Activated naive CD4-positive, alpha-beta T cell (primary cell): ENCODE measurements at places on chromosomes 7 and 10.

DNA sequence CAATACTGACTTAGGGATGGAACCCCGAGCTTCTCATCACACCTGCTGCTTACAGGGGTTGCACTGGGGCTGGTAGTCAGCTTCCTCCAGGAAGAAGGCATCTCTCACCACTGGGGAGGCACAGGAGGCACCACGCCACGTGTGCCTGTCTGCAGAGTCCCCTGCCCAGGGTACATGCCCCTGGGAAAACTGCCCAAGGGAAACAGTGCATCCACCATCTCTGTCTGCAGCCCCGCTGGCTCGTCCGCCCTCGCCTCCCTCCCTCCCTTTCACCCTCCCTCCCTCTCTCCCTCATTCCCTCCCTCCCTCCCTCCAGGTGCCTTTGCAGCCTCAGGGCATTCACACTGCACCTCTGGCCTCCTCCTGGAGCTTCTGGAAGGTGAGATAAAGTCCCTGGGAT is 101.1 kb downstream of the PTPRE start:
- DNase-seq: no peak

- DNase-seq: no peak
Observed at GRCh38 chr10:43753397-43754061, 104.8 kb upstream of the ZNF32 start.

- DNase-seq: no peak
Observed at GRCh38 chr10:132744839-132745238, 41.1 kb downstream of the NKX6-2 start.

DNA sequence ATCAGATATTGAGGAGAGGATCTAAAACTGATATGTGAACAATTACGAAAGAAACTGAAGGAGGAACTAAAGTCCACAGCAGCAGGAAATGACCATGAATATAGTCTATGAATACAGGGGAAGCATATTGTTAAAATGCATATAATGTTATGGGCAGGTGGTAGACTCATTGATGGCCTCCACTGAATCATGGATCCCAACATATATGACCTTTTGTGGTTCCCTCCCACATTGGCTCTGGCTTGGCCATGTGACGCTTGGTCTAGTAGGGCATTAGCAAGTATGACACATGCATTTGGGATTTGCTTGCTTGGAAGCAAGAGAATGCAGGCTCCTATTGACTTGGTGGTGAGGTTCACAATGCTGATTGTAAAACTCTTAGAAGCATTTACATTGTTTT is 55.2 kb upstream of the RAB18 start:
- no peak for DNase-seq

GRCh38 chr10:33498391-33498891 is 164.0 kb upstream of the NRP1 start:
- DNase-seq: no peak

- no peak for DNase-seq
Observed at GRCh38 chr10:15201589-15202300, 33.3 kb upstream of the NMT2 start.

- DNase-seq: no peak
Observed at GRCh38 chr7:78400038-78400437, 601.5 kb downstream of the PHTF2 start.

- DNase-seq: no peak
Observed at GRCh38 chr7:463362-463781, 56.3 kb downstream of the PDGFA start.

GRCh38 chr7:76053461-76053860 is 5.6 kb downstream of the MDH2 start:
- DNase-seq: no peak

GRCh38 chr10:73827346-73828089 is 16.1 kb upstream of the NDST2 start:
- no peak for DNase-seq

DNA sequence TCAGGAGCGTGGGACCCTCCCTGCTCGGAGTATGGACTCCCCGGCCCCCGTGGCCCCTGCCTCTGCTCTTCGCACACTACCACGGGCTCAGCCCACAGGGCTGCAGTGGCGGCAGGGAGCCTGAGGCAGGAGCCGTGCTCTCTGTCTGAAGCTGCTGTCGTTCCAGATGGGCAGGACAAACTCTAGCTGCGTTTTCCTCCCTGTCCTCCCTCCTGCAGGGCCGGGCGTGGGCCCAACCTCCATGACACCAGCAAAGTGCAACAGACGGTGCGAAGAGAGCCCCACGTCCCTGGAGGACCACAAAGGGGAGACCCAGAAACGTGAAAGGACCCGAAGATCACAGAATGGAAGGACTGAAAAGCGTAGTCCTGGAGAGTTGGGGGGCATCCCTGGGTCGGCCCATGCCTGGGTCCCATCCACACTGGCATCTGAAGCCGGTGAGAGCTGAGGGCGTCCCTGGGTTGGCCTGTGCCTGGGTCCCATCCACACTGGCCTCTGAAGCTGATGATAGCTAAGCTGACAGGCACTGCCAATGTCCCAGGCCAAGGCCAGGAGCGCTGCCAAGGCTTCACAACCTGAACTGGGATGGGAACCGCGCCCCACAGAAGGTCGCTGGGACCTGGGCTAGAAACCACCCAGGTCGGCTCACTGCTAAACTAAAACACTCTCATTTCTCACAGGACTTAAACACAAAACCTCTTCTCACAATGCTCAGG is 267.0 kb downstream of the MAD1L1 start:
- no peak for DNase-seq

- DNase-seq: no peak
Observed at GRCh38 chr7:112550468-112551060, 69.8 kb downstream of the LSMEM1 start.

- DNase-seq: no peak
Observed at GRCh38 chr10:121158988-121159579, 307.9 kb downstream of the WDR11 start.

DNA sequence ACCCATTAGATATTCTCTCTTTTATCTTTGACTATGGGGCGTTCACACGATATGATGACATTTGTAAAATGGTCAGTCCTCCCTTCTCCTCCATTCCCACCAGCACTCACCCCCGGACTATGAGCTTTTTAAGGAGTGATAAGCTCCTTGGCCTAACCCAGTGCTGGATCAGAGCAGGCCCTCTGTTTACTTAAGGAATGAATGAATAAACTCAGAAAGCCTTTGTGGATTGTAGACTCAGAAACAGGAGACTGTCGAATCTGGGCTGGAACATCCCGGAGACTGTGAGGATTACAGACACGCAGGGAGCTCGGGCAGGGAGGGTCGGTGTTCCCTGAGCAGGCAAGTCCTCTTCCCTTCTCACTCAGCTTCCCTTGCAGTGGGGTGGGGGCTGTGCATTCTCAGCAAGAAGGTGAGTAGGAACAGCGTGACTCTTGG is 6.8 kb upstream of the ZCCHC24 start:
- no peak for DNase-seq

- DNase-seq: no peak
Observed at GRCh38 chr7:32145911-32146310, 75.7 kb upstream of the PDE1C start.

GRCh38 chr7:97107192-97107800 is 10.2 kb upstream of the SDHAF3 start:
- no peak for DNase-seq

DNA sequence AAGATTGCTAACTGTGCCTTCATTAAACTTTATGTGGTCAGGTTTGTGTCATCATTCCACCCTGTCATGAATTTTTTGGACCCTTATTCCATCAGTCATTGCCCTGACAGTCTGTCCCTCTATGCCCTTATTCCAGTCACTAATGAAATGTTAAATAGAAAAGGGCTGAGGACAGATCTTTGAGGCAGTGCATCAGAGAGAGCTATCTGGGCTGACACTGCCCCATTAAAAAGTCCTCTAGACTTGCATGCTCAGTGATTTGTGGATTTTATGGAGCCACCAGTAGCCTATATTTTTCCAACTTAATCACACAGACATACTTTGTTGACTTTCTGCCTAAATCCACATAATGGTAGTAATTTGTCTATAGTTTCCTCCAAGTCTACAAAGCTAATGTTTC is 264.7 kb upstream of the YAE1 start:
- no peak for DNase-seq

- DNase-seq: no peak
Observed at GRCh38 chr10:1050145-1050544, 1.2 kb upstream of the IDI1 start.

DNA sequence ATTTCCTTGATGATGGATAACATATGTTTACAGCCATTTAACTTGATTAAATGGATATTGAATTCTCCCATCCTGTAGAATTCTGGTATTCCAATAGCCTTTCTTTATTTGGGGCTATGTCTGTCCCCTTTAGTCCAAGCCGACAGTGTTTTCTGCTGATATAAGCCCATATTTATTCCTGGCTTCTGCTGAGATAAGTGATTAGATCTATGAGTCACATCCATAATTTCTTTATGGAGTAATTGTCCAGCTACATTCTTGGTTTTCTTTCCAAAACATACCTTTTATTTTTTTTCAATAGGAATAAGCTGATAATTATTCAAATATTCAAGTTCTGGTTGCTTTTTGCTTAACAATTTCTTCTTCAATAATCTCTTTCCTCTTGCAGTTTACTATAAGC is 106.7 kb downstream of the NRG3 start:
- DNase-seq: no peak

DNA sequence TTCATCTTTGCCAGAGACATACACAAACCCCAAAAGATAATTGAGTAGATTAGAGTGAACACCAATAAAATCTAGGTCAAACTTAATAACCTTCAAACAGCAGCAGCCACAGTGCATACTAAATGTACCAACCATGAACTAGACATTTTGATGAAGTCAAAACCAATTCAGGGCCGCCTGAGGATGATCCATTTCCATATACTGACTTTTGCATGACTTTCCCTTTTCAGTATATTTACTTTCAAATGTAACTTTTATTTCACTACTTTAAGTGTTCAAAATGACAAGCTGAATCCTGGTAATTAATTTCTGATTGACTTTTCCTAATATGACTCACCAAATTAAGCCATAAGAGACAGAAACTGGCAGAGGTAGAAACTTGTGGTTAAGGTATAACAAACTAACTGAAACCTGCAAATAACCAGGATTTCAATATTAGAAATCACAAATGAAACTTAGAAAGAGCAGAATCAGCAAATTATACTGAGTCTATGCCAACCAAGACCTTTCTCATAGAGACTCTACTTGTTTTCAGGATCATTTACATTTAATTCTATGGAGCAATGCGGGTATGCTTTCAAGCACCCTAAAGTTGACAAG is 171.9 kb upstream of the LRRN3 start:
- no peak for DNase-seq

DNA sequence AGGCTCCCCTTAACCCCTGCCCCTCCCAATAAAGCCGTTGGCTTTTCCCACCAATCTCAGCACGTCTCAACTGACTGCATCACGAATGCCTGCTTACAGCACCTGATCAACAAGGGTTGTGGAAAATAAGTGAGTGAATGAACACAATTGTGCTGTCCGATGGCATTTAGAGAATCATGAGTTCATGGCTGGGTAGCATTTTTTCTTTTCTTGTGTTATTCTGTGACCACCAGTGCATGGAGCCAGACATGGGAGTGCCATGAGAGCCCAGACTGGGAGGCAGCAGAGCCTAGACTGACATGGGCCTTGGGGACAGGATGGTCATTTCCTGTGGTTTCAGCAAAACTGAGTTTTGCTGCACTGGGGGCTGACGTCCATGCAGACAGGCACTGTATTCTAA is 254.1 kb upstream of the IGFBP3 start:
- no peak for DNase-seq

- DNase-seq: no peak
Observed at GRCh38 chr10:10326116-10326515, 691.6 kb upstream of the CELF2 start.

GRCh38 chr7:25636168-25636567 is 407.9 kb upstream of the NPVF start:
- DNase-seq: no peak

- DNase-seq: no peak
Observed at GRCh38 chr10:21758239-21758638, 224.2 kb downstream of the MLLT10 start.

- no peak for DNase-seq
Observed at GRCh38 chr10:19800161-19800560, 16.1 kb upstream of the PLXDC2 start.

DNA sequence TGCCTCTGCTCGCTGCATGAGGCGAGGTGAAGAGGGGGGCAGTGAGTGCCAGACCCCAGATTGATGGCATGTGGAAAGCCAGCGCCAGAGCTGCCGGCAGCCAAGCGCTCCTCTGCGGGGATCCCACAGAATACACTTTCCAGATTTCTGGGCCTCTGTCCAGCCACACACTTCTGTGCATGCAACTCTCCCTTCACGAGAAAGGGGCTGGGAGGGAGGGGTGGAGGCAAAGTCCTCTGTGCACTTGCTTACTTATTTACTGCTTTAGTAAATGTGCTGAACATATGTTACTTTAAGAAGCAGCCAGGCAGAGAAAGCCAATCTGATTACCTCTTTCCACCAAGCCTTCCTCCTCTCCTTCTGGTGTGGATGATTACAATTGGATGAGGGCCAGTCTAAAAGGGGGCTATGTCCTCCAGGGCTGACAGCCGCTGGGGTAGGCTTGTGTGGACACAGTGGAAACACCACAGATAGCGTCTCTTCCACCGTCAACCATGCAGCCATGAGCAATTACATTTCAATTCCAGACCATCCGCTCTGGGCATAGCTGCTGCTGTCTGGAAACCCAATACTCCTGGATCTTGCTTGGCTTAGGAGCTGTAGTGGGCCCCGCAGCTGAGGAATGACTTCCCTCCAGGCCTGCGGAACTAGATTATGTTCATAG is 322.8 kb upstream of the ANKRD30A start:
- DNase-seq: no peak

DNA sequence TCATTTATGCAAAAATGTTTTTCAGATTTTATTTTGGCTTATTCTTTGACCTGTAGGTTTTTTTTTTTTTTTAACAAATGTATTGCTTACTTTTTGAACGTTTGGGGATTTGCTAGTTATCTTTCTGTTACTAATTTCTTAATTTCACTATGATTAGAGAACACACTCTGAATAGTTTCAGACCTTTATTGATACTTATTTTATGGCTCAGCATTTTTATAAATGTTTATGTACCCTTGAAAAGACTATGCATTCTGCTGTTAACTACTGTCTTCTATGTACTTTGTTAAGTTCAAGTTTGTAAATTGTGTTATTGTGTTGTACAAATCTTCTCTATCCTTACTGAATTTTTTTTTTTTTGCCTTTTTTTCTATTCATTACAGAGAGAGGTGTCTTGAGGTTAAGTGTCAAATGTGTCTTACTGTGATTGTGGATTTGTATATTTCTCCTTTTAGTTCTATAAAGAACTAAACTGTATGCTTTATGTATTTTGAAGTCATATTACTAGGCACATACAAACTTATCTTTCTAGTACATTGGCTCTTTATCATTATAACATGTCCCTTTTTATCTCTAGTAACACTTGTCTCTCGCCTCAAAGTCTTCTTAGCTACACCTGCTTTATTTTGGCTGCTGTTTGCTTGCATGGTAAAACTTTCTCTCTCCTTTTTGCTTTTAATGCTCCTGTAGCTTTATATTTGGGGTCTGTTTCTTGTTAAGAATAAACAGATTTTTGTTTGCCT is 8.1 kb downstream of the MKLN1 start:
- no peak for DNase-seq

DNA sequence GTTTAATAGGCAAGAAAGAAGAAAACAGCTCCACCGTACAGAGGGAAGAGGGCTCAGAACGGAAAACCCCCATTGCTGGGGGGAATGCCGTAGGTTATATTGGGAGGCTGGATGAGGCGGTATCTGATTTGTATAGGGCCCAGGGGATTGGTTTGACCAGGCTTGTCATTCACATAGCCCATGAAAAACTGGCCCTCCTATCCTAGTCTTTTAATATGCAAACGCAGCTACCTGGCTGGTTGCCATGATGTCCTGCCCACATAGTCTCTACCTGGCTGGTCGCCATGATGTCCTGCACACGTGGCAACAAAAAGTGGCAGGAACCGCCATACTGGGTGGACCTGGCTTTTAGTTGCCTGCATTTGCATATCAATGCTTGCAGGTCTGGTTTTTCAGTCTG is 84.7 kb downstream of the AUTS2 start:
- DNase-seq: no peak
